Immature natural killer cell (primary cell): ENCODE measurements at places on chromosomes 4 and X. TPM values are rescaled to one million over a fixed set of nuclear protein-coding genes. Genes with fewer than 3 reads are reported as not detected.

DNA sequence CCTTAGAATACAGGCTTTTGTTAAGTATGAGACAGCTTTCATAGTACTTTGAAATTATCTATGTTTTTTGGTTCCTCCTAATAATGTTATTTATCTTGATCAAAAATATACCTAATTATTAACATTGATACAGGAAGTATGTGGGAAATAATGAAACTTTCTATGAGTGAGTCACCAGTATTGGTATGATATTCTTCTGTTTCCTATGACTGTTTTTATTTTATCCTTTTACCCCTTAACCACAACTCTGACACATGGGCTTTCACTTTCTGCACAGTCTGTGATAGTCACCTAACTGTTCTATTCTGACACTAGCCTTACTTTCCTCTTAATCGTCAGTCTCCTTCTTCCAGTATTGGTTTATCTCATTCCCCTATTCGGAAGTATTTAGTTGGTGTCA lies 4.7 kb downstream of the THAP9 start:
- peaks cover 10% of the 10 kb centered on the region for H3K36me3 ChIP-seq
- peak overlapping the region; percentile 23 for H3K27ac ChIP-seq
- no peaks in the 10 kb centered on the region for H3K27me3 ChIP-seq

DNA sequence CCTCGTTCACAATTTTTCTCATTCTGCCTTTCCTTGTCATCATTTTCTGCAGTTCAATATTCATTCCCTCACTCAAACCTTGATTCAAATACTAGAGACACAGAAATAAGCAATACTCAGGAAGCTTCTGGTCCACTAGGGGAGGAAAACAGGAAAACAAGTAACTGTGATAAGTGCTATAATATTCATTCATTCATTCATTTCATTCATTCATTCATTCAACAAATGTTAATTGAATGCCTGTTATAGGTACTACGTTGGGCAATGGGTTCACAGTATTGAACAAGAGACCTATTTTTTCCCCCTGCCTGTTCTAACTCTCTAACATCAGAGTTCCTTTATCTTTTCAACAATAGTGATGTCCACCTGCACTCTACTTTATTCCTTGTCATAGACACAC lies 104.0 kb downstream of the HDAC8 start:
- H3K4me1 ChIP-seq, result no peaks in the 10 kb centered on the region
- H3K27ac ChIP-seq, result no peak overlapping the region
- no peak overlapping the region for H3K4me3 ChIP-seq
- peaks cover 38% of the 10 kb centered on the region for H3K36me3 ChIP-seq
- DNase-seq, result no peak

DNA sequence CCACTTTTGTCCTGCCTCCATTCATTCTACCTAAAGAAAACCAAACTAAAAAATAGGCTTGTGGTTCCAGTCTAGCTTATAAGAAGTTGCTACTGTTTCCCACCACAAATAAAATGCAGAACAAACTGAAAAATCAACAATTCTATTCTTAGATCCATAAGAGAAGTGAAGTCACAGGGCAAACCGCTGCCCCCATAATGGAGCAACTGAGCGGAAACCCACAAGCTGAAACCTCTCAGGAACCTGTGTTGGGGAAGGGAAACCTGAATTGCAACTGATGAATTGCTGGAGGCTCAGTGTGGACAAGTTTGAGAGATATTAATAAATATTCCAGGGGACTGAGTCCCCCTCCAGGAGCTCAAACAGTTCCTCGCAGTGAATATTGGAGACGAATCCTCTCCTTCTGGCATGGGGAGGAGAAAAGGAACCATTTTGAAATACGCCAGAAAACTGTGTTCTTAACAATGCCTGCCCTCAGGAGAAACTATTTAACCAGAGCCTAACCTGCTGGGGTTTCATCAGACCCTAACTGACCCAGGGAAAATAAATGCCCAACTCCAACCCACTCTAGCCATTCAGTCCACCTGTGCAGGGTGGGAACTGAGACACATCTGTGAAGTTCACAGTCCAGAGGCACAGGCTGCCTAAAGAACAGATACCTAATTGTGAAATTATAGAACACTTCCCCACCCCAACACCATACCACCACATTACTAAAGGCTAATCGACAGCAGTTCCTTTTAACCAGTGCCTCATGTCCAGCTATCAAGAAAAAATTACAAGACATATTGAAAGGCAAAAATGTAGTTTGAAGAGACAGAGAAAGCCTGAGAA lies 22.8 kb upstream of the SH3RF1 start:
- no peaks in the 10 kb centered on the region for H3K36me3 ChIP-seq
- H3K27ac ChIP-seq, result no peak overlapping the region
- H3K27me3 ChIP-seq, result peaks cover 28% of the 10 kb centered on the region

DNA sequence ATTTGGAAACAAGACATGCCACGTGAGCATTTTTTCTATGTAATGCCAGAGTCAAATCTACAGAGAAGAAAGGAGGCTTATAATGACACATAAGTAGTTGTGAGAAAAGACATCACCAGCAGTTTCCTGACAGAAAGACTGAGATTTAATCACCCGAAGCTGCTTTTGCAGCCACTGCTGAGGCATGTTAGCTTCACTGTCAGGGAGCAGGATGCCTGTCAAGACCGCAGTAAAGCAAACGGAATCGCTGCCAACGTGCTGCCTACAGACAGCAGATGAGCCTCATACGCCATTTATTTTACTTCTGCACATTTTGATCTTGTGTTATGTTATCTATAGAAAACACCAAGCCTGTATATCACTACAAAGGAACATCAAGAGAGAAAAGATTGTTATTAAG lies 68.7 kb upstream of the NDST3 start:
- no peak overlapping the region for H3K27ac ChIP-seq
- H3K4me3 ChIP-seq, result no peak overlapping the region
- H3K36me3 ChIP-seq, result no peaks in the 10 kb centered on the region
- H3K4me1 ChIP-seq, result no peaks in the 10 kb centered on the region
- no peak for DNase-seq
- H3K27me3 ChIP-seq, result no peaks in the 10 kb centered on the region

- no peaks in the 10 kb centered on the region for H3K27me3 ChIP-seq
- no peaks in the 10 kb centered on the region for H3K4me1 ChIP-seq
- no peak for DNase-seq
- no peaks in the 10 kb centered on the region for H3K36me3 ChIP-seq
Observed at GRCh38 chr4:122469457-122469856, 12.9 kb upstream of the IL2 start.

COX18 gene
- polyA plus RNA-seq, result 6.7 TPM

FOXP3 gene
- not detected for polyA plus RNA-seq

LRIT3 gene
- polyA plus RNA-seq, result not detected
